ENCODE measurements at places on chromosomes 7 and 10.
A peak's percentile ranks its signal among the peaks of the same experiment; 100 is the strongest.

DNA sequence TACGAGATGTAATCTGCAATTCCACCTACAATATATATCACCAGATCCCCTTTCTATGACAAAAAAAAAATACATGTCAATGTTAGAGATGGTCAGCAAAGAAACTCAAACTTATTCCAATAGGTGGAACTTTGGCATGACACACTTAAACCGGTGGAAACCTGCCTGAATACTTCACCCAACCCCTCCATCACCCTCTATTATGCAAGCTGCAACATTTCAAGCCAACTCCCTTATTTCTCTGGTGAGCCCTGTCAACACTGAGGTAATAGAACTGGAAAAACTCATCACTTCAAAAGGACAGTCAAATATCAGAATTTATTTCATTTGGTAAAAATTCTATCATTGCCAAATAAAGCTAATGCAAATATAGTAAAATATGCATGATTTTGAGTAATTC is 3.6 kb downstream of the ZNF438 start:
- DNase-seq = no peak

DNA sequence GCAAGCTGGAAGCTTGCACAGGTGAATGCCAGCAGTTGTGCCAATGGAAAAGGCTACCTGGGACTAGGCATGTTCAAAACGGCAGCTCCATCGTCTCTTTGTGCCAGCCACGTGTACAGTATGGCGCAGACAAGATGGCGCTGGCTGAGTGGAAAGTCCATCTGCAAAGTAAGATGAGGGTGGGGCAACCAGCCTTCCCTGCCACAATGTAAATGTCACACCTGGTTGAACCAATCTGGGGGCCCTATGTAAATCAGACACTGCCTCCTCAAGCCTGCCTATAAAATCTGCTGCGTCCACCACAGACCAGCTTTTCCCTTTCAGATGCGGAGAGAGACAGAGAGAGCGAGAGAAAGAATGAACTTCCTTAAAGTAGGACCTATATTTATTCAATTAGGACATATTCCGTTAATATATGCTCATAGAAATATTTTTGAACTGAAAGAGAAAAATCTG is 18.5 kb upstream of the C7orf33 start:
- no peak for DNase-seq

GRCh38 chr10:33631991-33632390 is 297.5 kb upstream of the NRP1 start:
- DNase-seq = no peak

DNA sequence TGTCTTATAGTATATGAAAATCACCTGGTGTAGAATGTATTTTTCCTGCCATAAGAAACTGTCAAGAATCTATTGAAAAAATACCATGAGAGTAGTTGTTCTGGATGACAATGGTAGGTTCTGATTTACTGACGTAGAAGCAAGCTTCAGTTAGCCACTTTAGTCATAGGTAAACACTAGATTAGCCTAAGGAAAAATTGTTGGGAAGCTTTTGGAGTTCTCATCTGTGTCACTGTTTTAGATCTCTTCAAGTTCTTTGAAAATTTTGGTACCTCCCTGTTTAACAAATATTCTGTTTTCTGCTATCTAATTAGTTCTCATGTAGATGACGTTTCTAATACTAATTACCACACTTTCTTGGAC is 131.8 kb downstream of the ADK start:
- no peak for DNase-seq

- peak; percentile 59 for DNase-seq
Measured at GRCh38 chr7:138008588-138009349, 6.9 kb upstream of the CREB3L2 start.

DNA sequence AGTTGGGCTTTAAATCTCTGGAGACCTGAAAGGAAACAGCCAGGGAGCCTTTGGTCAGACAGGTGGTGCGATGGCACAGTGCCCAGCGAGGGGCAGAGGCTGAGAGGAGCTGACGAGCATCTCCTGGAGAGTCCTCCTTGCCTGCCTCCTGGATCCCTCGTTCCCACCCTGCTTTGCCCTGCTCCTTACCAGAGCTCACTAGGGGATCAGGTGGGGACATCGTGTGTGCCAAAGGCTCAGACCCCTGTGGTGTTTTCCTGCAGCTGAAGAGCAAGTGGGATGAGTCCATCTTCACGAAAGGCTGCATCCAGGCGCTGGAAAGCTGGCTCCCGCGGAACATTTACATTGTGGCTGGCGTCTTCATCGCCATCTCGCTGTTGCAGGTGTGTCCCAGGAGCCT is 21.8 kb upstream of the SH2D4B start:
- no peak for DNase-seq

DNA sequence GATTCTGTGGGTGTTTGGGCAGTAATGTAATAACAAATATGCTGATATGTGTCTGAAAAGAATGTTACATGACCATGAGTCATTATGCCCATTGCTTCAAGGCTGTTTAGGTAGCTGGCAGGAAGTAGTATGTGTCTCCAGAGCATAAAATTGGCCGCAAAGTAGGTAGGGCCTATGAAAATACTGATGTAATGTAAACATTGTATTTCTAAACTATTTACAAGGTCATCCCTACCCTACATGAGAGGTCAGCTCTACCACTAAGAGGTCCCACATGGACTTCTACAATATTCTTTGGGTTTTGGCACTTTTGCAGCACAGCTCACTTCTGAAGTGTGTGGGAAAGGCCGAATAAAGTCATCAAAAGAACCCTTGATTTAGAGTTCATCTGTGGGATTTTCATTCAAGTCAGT is 301.9 kb downstream of the AHR start:
- DNase-seq = no peak

Measured in NCI-H526 treated with DMSO at 0.1 percent for 48 hours (cell line).